ENCODE measurements at places on chromosomes 2 and 18.

DNA sequence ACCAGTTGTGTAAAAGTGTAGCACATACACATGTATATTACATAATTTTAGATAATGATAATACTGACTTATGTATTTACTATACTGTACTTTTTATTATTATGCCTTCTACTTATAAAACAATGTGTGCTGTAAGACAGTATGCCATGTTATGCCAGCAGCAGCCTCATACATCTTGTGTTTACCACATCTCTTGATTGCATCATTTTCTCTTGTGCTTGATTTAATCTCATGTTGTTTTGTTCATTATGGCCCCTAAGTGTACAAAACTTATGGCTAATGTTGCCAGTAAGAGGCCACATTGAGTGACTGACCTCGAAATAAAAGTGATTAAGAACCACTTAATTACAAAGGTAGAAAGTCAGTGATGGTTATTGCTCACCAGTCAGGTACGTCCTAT is 128.0 kb upstream of the SP5 start:
- no peak for DNase-seq

- DNase-seq = no peak
Measured at GRCh38 chr2:182447863-182448262, 21.0 kb upstream of the PDE1A start.

DNA sequence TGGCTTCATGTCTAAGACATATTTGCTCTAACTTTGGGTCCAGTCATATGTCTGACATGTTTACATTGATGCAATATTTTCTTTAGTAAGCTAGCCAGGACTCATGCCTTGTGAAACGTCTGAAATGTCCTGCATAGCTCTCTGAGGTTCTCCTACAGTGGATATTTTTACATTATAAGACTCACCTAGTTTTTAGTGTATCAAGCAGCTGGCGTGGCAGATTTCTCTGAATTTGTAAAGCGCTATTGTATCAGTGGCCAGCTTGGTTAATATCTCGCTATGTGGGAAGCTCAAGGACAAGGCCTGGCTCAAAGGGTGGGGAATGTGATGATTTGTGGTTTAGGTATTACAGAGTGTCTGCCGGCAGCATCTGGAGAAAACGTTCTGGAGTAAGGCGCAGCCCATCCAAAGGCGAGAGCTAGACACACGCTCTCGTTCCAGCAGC is 164.3 kb downstream of the LTBP1 start:
- DNase-seq = no peak

- no peak for DNase-seq
Measured at GRCh38 chr2:18425210-18425703, 135.2 kb downstream of the RDH14 start.

DNA sequence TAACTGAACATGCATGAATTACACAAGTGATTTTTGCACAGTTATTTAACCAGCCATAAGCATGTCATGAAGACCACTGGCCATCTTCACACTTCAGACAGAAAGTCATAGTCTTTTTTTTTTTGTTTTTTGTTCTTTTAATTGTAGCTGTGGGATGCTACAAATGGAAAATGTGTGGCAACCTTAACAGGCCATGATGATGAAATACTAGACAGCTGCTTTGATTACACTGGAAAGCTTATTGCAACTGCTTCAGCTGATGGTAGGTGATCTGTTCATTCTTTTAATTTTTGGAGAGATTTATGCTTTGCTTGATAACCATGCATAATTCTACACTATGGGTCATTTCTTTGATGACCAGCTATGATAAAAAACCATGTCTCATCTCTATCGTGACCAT is 35.6 kb downstream of the DAW1 start:
- no peak for DNase-seq

DNA sequence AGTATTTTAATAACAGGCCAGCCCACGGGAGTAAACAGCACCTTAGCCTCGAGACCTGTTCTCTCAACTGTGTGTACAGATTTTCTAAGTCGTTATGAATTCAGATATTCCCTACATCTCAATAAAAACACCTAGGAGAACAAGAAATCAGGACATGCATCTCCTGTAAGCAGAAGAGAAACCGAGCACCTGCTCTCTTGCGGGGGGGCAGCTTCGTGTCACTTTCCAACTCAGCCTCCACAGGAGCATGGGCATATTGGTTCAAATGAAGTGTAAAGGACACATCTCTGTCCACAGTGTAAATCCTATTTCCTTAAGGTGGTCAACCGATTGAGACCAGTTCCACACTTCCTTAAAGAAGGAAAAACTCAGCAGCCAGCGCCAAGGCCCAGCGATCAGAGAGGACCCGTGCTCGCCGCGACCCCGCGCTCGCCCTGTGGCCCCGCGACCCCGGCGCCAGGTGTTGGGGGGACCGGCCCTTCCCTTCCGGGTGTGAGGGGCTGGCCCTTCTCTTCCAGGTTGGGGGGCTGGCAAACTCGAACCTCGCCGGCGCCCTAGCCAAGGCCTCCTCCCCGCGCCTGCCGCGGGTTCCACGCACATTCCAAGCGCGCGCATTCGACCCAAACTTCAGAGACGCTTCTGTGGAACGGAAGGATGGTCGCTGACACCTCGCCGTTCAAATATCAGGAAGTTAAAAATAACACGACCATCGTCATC is 652 bp downstream of the SH3YL1 start:
- DNase-seq = peak; percentile 42

DNA sequence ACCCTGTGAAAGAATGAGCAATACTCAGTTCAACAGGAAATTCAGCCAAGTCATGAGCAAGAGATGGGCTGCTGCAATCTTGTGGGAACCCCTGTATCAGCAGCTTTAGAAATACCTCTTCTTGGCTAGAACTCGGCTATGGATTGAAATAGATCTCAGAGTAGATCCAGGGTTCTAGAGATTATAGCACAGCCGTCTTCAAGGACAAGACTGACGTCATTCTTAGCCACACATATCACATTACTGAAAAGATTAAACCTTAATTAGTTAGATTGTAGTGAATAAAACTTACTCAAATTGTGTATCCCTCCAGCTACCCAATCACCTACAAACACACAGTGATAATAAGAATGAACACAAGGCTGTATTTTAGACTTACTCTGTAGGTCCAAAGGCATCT is 776.4 kb downstream of the EPHA4 start:
- no peak for DNase-seq

DNA sequence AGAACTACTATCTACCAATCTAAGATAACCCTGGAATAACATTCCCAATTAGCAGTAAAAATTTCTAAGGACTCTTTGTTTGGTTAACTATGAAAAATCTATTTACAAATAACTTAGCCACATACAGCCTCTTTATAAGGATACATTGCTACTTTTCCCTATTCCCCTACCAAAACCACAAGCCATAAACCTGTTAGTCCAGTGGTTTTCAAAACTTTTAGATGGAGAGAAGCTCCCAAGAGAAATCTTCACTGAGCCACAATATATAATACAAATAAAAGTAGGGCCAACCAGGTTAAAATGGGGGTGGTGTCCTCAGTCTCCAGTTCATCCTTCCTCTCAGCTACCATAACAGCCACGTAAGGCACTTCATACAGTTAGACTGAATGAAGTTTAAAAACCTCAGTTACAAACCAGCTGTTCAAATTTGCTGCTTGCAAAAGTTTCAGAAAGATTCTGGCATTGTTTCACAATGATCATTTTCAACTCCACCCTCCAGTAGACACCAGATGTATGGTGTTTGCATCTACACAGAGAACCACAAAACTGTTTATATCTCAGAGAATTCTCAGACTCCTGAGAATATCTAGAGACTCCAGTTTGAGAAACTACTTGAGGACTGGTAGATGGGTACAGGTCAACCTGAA is 26.0 kb downstream of the SOS1 start:
- no peak for DNase-seq

- DNase-seq = peak; percentile 51
Measured at GRCh38 chr2:128313091-128313836, 5.4 kb downstream of the HS6ST1 start.

- DNase-seq = peak; percentile 10
Measured at GRCh38 chr2:20428717-20429490, 18.0 kb upstream of the RHOB start.

DNA sequence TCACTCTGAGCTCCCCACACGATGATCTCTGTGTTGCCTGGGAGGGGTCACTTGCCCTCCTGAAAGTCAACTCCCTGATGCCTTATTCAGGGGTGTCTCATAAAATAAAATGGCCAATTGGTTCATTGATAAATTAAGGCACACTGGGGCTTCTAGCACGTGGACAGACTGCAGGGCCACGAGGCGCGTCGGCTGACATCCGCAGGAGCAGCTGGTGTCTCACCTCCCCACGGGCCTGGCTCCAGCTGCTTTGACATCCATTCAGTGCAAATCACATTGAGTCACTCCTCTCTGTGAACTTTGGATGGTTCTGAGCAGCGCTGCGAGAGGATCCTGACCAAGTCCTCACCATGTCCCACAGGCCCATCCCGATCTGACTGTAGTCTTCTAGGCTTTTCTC is 4.6 kb upstream of the ST8SIA3 start:
- no peak for DNase-seq

DNA sequence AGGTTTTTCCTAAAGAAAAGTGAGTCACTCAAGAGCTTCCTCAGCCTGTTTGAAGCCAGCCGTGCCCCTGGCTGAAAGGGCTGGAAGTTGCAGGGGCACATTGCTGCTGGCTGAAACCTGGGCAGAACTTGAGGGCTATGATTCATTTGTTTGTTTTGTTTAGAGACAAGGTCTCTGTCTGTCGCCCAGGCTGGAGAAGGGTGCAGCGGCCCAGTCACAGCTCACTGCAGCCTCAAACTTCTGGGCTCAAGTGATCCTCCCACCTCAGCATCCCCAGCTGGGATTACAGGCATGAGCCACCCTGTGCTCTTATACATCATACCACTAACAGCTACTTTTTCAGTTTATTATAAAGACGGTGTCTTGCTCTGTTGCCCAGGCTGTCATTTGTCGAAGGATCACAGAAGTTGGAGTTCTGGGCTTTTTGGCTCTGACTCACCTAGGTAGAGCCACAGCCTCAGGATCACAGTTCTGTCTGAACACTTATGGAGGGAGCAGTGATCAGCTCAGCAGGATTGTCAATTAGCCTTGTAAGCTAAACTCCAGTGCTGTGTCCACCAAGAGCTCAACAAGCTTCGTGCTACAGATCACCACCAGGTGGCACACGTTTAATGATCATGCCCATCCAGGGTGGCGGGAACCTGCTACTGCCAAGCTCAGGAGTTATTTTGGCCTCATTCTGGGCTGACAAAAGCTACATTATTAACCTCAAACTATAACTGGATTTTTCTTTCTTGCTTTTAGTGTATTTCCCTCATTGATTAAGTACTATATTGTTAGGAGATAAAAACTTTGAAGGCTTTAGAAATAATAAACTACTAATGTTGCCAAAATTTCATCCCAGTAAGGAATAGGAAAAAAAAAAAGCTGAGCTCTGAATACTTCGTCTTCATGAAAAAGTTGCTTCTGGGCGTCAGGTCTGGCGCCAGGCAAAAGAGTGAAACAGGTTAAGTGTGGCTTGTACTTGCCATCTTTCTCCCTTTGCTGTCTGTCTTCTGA is 57.9 kb downstream of the ARHGEF33 start:
- DNase-seq = peak; percentile 77

DNA sequence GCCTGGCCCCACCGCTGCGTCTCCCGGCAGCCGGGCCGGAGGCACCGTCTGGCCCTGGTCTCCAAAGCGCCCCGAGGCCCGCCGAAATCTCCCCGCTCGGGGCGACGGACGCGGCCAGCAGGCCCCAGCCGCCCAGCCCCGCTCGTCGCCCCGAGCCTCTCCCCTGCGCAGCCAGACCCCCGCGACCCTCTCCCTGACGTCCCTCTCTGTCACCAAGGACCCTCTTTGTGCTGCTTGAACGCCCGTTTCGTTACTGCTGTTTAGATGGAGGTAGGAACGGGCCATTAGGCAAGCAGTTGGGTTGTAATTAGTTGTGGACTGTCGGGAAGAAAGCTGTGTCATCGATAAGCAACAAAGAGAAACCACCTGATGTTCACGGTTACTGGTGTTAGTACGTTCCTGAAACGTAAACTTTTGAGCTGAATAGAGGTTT is 686 bp downstream of the UBXN4 start:
- peak; percentile 35 for DNase-seq

DNA sequence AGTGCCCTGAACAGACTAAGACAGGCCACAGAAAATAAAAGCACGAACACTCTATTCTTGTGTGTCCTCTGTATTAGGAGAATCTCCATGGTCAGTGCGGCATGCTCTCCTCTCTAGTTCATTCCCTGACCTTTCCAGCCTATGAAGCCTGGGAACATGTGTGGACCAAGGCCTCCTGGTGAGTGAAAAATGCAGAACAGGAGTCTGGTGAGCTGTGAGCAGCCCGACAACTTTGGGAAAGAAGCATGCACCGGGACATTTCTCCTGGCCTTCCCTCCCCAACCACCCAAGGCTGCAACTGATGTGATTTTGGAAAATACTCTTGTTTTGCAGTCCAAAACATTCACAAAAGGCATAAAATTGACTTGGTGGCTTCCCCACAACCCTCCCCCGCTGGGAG is 878.3 kb upstream of the ID2 start:
- no peak for DNase-seq

GRCh38 chr2:150491430-150491829 is 4.0 kb upstream of the RND3 start:
- DNase-seq = no peak

GRCh38 chr2:64807417-64807816 is 153.7 kb upstream of the SERTAD2 start:
- no peak for DNase-seq

- DNase-seq = no peak
Measured at GRCh38 chr18:79879566-79879965, 71.9 kb downstream of the SLC66A2 start.

- no peak for DNase-seq
Measured at GRCh38 chr2:46421361-46421760, 58.0 kb upstream of the TMEM247 start.

- no peak for DNase-seq
Measured at GRCh38 chr2:169036736-169037440, 5.8 kb upstream of the ABCB11 start.

DNA sequence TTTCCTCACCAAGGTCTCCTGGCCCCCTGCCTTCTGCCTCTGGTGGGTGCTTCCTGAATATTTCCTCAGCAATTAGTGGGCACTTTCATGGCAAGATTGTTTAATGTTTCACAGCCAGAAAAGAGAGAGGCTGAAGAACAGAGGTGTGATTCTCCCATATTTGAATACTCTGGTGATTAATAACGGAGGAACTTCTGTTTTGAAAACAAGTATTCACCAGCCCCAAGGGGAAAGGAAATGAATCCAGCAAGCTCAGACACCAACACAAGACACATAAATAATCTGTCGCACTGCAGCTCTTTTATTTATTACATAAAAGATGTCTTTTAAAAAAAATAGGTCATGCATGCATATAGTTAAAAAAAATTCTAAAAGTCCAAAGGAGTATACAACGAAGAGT is 57.7 kb downstream of the MRPL35 start:
- DNase-seq = no peak

- no peak for DNase-seq
Measured at GRCh38 chr18:75131381-75132000, 77.4 kb downstream of the PTGR3 start.
